ENCODE measurements at places on chromosomes 4 and X.

DNA sequence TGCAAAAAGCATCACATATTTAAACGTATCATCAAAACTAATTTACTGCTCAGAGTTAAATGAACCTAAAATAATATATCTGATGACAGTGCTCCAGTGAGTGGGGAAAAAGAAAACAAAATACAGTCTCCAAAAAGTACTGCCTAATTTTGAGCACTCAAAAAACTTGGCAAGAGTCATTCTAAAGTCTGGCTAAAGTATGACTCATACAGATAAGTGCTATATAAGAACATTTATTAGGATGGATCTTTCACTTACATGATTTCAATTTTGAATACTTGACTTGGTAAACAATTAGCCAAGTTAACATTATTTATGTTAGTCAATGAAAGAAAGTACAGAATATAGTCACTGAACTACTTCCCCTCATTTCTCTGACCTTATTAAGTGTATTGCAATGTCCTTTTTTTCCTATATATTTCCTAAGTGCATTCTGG is 27.2 kb downstream of the FBXO8 start:
- DNase-seq = no peak

- no peak for DNase-seq
Observed at GRCh38 chr4:133741766-133742165, 459.8 kb downstream of the PABPC4L start.

DNA sequence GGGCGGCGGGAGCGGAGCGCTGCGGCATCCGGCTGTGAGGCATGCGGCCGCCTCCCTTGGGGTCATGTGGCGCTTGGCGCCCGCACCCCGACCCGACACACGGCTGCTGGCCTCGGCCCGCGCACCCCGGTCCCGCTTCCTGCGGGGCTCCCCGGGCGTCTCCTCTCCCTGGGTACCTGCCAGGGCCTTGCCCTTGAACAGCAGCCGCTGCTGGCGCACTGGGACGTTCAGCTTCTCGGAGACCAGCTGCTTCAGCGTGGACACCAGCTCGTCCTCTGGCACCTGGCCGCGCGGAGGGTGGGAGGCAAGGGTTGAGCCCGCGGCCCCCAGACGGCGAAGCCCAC is 391 bp downstream of the UBL4A start:
- no peak for DNase-seq

- no peak for DNase-seq
Observed at GRCh38 chr4:48558819-48559218, 68.8 kb downstream of the ZAR1 start.

DNA sequence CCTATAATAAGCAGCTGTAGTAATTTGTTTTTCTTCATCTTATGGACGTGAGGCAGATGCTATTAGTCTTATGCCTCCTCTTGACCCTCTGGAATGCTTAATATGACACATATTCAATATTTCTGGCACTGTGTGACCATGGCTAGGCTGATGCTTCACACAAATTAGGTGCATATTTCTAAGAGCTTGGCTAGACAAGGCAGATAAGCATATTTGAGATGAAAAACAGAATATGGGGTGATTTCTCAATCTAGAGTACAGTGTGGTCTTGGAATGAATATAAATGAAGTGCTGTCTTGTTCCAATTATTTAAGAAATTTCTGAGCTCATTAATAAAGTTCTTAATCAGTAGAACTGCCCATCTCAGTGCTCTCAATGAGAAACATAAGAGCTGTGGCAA is 156.2 kb downstream of the NPNT start:
- DNase-seq = no peak

DNA sequence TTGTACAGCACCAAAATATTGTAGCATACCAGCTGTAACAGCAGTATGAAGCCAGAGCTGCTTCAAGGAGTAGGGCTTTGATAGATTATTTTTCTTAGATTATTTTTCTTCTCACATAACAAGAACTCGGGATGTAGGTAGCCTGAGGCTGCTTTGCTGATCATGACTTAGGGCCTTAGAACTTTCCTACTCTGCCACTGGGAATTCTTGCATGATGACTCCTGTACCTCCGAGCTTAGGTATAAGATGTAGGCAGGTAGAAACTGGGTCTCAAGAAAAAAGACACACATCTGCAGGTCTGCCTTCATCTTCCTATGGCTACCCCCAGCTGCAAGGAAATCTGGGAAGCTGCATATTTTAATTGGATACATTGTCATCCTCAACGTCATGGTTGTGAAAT is 115.9 kb upstream of the PNPLA4 start:
- no peak for DNase-seq

DNA sequence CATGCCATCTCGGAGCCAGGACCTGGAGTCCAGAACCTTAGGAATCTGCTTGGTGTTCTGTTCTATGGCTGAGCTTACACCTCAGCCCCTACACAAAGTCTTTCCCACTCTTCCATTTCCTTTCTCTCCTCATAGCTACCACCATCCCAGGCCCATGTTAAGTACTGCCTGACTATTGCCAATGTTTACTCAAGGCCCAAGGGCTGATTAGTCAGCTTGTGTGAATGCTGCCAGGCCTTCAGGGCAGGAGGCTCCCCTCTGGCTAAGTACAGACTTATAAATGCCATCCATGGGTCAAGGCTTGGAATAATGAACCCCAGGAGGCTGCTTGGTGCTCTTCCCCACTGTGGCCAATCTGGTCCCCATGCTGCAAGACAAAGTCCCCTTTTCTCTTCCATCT is 411.6 kb upstream of the MAGEB18 start:
- no peak for DNase-seq

- DNase-seq = no peak
Observed at GRCh38 chr4:90078440-90078839, 48.8 kb upstream of the CCSER1 start.

GRCh38 chr4:111499706-111500105 is 645.5 kb upstream of the FAM241A start:
- DNase-seq = no peak

- DNase-seq = no peak
Observed at GRCh38 chr4:52408032-52408431, 251.1 kb downstream of the USP46 start.

DNA sequence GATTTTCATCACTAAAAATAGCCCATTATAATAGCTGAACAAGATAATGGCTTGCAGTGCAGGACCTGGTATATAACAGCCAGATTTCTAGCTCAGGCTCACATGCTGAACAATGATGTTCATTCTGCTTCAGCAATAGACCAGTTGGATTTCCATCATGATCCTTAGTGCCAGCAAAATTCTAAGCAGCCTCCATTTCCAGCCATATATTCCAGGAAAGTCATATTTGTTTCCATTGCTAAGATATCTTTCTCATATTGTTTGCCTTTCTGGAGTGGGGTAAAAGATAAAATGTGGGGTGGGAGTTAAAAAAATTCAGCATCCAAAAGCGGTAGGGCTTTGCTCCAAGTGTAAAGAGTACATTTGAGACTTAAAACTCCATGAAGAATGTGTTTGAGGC is 2344.1 kb downstream of the PCDH7 start:
- DNase-seq = no peak

GRCh38 chrX:107323786-107324492 is 117.5 kb downstream of the DNAAF6 start:
- no peak for DNase-seq
